ENCODE measurements at places on chromosomes 7 and 10. TPM values are rescaled to one million over a fixed set of nuclear protein-coding genes. Genes with fewer than 3 reads are reported as not detected.

- no peak for DNase-seq
Measured at GRCh38 chr7:28565980-28566379, 153.7 kb downstream of the CREB5 start.

- DNase-seq: no peak
Measured at GRCh38 chr7:162632-163297, 29.6 kb upstream of the FAM20C start.

GRCh38 chr7:36001546-36001945 is 151.5 kb upstream of the EEPD1 start:
- DNase-seq: no peak

DNA sequence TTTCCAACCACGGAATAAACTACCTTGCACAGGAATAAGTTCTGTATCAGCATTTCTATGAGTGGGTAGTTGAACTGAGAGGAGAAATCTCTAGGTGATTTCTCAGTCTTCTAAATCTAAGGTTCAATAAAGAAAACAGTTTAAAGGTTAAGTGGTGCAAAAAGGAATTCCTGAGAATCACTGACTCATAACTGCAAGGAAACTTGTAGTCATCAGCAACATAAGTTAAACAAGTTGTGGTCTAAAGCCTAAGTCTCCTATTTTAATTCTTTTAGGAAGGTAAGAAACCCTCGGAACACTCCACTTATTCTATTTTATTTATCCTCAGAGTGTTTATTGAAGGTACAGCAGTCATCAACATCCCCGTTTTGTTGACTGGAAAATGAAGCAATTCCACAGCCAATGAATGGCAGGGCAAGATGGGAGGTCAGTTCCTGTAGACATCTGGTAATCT is 92.4 kb upstream of the PIK3CG start:
- DNase-seq: no peak

DNA sequence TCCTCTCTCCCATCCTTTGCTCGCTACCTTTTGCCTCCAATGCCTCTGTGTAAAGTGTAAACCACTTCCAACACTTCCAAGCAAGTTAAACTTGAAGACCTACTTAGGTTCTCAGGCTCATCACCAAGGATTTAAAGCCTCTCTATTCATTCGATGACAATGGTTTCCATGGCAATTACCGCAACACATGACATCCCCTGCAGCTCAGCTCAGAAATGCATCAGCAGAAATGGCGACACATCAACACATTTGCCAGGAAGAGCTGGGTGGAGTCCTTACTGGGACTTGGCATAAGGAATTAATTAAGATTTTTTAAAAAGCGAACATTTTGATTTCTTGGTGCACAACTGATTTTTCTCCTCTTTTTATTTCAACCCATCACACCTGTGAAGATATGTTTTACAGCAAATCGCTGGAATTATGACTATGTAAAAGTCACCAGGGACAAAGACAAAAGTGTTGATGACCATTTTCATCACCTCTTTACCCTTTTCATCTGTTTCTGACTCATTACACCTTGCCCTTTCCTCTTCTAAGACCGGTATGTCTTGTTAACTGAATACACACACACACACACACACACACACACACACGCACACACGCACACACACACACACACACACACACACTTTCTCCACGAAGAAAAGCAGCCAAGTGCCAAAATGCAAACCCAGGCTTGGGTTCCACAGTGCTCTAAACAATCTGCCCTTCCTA is 453.4 kb upstream of the CELF2 start:
- DNase-seq: no peak

- DNase-seq: no peak
Measured at GRCh38 chr10:12349629-12350166, 351 bp downstream of the CAMK1D start.

DNA sequence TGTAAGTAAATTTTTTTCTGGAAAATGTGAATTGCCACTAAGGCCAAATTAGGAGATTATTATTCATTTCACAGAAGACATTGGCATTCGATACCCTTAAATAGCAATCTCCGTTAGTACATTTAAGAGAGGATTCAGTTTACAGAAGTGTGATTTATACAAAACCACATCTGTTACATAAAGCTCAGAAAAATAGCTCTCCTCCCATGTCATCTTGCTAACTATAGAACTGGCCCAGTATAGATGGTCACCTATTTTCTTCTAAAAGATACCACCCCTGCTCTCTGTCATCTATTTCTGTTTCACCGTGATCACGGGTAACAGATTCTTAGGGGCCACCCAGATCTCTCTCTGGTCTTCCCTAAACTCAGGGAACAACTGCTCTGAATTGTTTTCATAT is 119.1 kb downstream of the HIP1 start:
- no peak for DNase-seq

DNA sequence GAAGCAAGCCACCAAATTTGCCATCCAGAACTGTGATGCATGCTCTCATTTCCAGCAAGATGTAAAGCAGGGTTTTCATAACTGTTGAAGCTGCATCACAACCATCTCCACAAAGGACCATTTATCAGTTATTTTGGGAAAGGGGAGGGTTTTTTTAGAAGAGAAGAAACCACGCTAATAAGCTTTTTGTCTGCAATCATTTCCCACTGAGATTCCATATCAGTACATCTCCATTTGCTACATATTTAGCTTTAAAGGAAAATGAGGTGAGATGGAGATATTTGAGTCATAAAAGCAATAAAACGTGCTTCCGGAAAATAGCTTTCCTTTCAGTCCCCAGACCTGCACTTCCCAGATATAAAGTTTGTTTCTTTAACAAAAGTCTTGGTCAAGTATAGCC is 258.2 kb downstream of the FRMD4A start:
- no peak for DNase-seq

DNA sequence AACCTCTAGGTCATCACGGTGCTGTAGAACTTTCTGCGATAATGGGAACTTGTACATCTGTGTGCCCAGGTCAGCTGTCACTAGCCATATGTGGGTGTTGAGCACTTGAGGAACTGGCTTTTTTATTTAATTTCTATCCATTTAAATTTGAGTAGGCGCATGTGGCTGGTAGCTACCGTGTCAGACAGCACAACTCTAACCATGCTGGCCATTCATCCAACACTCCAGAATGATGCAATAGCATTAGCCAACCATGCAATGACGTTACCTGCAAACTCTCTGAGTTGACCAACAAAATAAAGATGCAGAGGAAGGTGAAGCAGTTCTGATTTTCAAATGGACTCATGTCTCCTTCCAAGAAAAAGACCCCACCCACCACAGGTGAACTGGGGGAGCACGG is 24.4 kb upstream of the CHST15 start:
- no peak for DNase-seq

The MAGI2 gene
- 0.64 TPM for total RNA-seq

The ZMIZ1 gene
- total RNA-seq: 20.3 TPM
